Stimulated activated CD4-positive, alpha-beta T cell treated with anti-CD3 and anti-CD28 coated beads, Interleukin-15, amount 100 ng/mL, for 1 hour (primary cell): ENCODE measurements at places on chromosomes 2 and 18.

GRCh38 chr2:112750560-112750843, 13.9 kb downstream of the CKAP2L start:
- DNase-seq: no peak

GRCh38 chr2:210546424-210547208, 9.8 kb upstream of the CPS1 start:
- no peak for DNase-seq

- DNase-seq: no peak
Measured at GRCh38 chr2:201858281-201859184, 52.2 kb downstream of the CDK15 start.

- DNase-seq: no peak
Measured at GRCh38 chr2:174827371-174828369, 63.4 kb upstream of the CHRNA1 start.

GRCh38 chr2:188512456-188512855, 220.8 kb downstream of the GULP1 start:
- no peak for DNase-seq

DNA sequence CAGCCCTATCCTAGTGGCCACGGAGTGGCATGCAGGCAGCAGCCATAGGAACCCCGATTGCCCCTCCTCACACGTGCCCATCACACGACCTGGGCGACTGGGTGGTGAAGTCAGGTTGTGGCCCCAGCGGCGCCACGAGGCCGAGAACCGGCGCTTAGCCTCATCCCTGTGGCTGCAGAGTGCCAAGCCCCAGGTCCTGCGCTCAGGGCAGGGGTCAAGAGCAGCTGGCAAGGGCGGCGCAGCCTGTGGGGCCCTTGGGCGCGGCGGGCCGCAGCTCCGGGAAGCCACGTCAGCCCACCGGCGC, 73.3 kb downstream of the RPIA start:
- no peak for DNase-seq

DNA sequence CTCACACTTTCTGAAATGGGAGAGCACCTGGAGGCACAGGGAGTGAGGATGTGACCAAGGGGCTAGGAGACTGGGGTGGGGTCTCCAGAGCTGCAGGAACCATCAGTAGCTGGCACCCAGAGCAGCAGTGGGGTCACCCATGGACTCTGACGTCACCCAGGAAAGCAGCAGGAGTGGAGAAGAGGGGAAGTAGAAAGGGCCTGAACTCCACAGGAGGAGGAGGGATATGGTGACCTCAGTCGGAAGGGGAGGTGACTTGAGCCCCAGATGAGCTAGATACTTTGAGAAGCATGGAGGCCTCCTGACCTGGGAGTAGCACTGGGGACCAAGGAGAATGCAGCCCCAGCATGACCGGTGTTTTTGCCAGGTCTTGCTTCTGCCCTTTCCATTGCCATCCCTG, 8.8 kb downstream of the NMUR1 start:
- DNase-seq: no peak

- no peak for DNase-seq
Measured at GRCh38 chr2:23250371-23250770, 134.6 kb upstream of the KLHL29 start.

DNA sequence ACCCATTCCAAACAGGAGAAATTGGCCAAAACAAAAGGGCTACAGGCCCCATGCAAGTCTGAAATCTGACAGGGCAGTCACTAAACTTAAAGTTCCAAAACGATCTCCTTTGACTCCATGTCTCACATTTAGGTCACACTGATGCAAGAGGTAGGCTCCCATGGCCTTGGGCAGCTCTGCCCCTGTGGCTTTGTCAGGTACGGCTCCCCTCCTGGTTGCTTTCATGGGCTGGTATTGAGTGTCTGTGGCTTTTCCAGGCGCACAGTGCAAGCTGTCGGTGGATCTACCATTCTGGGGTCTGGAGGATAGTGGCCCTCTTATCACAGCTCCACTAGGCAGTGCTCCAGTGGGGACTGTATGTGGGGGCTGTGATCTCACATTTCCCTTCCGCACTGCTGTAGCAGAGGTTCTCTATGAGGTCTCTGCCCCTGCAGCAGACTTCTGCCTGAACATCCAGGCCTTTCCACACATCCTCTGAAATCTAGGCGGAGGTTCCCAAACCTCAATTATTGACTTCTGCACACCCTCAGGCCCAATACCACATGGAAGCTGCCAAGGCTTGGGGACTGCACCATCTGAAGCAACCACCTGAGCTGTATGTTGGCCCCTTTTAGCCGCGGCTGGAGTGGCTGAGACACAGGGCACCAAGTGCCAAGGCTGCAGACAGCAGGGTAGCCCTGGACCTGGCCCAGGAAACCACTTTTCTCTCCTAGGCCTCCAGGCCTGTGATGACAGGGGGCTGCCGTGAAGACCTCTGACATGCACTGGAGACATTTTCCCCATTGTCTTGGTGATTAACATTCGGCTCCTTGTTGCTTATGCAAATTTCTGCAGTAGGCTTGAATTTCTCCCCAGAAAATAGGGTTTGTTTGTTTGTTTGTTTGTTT, 28.7 kb downstream of the PARD6G start:
- DNase-seq: no peak

GRCh38 chr2:83787189-83787588, 671.9 kb downstream of the SUCLG1 start:
- no peak for DNase-seq

DNA sequence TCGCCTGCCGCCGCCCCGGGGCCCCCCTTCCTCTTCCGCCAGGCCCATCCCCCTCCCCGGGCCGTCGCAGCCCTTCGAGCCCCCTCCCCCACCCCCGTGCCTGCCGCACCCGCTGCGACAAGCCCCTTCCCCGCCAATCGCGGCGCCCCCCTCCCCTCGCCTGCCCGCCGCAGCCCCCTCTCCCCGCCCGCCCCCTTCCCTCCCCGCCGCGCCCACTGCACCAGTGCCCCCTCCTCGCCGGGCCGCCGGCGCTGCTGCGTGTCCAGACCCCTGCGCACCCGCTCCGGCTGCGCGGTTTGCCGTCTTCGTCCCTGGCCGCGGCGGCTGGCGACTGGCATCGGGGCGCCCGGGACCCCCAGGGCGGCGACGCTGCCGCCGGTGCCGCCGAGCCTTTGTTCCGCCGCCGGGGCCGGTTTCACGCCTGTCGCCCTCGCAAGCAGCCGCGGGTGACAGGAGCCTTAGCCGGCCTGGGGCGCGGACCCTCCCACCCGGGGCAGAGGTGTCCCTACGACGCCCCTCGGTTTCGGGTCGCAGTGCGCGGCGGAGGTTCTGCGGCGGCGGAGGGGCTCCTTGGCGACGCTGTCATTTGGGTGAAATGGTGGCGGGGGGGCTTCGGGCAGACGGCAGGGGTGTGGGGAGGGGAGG, 18.1 kb downstream of the GPC1 start:
- no peak for DNase-seq

DNA sequence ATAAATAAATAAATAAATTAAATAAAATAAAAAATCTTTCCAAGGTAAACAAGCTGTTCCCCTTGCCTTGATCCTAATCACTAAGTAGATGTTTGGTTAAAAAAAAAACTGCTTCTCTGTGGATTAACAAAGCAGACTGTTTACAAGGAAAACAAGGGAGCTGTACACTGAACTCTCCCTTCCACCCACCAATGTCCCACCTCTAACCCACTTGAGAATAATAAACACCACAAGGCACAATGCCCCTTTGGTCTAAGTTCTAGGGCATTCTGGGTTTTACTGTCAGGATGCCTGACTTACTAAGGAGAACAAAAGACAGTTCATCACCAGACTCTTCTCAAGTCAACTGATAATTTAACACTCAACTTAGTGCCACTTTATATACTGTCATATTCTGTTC, 83.5 kb downstream of the NCKAP1 start:
- DNase-seq: no peak

- no peak for DNase-seq
Measured at GRCh38 chr2:187612857-187613256, 58.6 kb upstream of the TFPI start.

DNA sequence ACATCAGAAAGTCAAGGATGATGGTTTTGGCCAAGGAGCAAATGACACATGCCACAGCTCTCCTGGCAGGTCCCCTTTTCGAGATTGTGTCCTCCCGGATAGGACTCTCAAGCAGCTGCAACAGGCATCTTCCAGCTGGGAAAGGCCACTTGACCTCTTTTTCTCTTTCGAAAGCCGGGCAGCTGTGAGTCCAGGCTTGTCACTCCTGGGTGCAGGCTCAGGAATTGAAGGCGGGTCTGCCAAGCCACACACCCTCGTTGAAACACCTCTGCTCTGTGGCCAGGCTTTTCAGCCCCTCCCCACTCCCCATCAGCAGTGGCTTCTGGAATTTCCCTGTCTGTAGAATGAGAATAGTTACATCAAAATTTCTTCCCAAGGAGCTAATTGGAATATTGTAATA, 98.0 kb downstream of the CCDC138 start:
- no peak for DNase-seq

- no peak for DNase-seq
Measured at GRCh38 chr18:55349685-55350084, 238.3 kb downstream of the TCF4 start.

- DNase-seq: no peak
Measured at GRCh38 chr2:2331881-2332280, 806 bp upstream of the MYT1L start.

DNA sequence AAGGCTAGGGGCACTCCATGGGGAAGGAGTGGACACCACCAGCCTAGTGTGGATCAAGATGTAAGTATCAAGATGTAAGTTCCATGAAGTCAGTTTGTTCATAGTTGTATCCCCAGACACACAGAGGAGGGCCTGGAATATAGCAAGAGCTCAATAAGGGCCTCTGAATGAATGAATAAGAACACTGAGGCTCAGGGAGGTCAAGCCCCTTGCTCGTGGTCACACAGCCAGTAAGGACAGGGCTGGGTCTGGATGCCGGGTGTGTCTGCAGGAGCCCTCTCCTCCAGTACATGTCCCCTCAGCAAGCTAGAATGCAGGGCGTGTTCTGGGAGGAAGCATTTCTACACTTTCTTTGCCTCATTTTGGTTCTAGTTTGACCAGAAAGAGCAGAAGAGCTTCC, 2.9 kb downstream of the RUFY4 start:
- DNase-seq: no peak

GRCh38 chr18:61589053-61589723, 256.0 kb downstream of the CDH20 start:
- DNase-seq: no peak

DNA sequence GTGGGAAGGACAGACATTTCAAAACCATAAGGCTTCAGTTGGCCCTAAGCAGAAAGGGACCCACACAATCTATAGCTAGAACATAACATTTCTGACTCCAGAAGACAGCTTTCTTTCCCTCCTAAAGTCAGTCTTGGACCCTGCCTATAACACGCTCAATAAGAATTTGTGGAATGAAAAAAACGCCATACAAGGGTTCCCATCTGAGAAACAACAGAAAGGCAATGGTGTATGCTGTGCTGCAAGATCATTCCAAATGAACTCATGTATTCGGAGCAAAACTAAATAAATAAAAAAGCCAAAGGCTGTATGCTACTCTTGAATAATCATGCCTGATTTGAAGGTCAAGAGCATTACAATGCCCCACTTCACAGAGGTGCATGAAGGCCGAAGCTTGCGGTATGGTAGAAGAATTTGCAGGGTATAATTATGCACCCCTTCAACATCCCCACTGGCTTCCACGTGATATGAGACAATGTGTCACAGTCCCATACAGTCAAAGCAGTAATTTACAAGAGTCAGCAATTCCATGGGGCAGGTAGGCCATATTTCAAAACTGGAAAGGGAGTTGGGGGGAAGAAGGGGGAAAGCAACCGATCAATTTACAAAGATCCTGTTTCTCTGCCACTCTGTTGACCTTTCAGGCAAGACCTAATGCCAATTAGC, 61.4 kb upstream of the SLC14A2 start:
- no peak for DNase-seq

GRCh38 chr2:176079285-176079830, 4.4 kb downstream of the EVX2 start:
- no peak for DNase-seq

DNA sequence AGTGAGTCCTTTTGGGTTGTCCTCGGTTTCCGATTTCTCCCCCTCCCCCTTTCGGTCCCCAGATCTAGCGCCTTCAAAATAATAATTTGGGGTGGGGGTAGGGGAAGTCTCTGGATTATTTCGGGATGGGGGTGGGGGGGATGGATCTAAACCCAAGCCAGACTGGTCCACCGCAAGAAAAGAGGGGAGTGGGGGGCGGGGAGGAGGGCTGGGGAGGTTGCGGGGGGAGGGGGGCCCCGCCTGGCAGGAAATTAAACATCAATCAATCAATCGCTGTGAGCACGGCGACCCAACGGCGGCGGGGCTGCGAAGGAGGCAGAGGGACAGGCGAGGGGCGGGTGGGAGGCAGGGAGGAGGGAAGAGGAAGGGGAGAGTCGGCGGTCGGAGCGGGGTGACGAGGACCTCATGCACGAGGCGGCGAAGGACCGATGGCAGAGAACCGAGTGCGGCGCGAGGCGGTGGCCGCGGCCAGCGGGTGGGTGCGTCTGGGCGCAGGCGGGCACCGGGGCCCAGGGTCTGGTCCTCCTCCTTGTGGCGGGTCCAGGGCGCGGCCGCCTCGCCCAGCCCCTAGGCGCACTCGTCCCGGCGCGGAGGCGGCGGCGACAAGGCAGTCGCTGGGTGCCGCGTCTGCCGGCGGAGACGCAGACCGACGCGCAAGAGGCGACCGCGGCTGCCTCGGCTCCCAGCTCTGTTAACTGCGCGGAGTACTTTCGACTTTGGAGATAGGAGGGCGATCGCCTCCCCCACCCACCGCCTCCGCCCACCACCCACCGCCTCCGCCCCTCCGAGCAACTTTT, 468 bp upstream of the SATB2 start:
- no peak for DNase-seq

GRCh38 chr2:101759162-101759561, 61.7 kb downstream of the MAP4K4 start:
- no peak for DNase-seq

GRCh38 chr2:112253261-112253815, 1.5 kb downstream of the ZC3H8 start:
- no peak for DNase-seq

DNA sequence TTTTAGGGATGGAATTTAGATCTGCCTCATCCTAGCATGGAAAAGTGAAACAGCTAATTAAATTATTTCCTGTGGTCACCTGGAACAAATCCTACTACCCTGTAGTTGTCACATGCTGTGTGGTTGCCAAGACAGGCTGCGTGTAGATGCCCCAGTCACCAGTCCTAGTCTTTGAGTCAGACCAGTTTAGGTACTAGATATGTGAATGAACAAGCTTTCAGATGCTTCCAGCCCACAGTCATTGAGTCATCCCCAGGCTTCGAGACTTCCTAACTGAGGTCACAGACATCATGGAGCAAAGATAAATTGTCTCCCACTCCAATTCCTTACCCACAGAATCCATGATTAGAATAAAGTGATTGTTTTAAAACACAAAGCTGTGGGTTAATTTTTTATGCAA, 35.8 kb upstream of the GRB14 start:
- DNase-seq: no peak

GRCh38 chr2:199606193-199606780, 148.5 kb upstream of the SATB2 start:
- DNase-seq: no peak

DNA sequence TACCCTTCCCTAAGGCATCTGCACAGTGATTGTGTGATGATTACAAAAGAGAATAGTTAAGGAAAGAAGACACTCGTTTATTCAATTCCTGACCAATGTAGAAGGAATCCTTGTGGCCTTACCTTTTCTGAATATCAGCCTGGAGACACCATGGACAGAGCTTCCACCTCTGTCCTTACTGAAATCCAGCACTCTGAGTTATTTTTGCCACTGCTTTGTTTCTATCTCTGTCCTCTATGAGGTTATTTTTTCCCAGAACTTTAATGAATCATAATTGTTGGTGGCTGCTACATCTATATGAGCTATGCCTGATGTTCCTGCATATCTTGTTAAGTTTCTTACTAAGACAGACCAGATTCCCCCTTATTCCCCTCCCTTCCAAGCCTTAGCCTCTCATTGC, 275.1 kb downstream of the SETBP1 start:
- DNase-seq: no peak
